ENCODE measurements at places on chromosomes 12 and 14.

GRCh38 chr12:124491310-124491709 is 76.1 kb downstream of the NCOR2 start:
- no peak for DNase-seq

- no peak for DNase-seq
Observed at GRCh38 chr12:65643171-65643570, 181.1 kb upstream of the HMGA2 start.

DNA sequence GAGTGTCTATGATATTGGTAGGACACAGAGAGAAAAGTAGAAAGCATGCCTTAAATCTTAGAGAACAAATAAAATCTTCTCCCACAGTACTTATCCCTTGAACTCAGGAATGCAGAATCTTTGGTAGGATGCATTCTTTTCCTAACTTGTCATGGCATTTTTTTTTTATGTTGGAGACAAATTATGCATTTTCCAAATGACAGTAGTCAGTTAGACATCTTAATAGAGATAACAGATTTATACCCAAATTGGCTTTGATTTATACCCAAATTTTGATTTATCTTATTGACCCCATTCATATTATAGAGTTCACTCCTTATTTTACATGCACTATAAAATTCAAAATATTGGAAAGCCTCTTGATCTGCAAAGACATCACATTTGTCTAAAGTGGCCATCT is 132.9 kb downstream of the CNTN1 start:
- no peak for DNase-seq

DNA sequence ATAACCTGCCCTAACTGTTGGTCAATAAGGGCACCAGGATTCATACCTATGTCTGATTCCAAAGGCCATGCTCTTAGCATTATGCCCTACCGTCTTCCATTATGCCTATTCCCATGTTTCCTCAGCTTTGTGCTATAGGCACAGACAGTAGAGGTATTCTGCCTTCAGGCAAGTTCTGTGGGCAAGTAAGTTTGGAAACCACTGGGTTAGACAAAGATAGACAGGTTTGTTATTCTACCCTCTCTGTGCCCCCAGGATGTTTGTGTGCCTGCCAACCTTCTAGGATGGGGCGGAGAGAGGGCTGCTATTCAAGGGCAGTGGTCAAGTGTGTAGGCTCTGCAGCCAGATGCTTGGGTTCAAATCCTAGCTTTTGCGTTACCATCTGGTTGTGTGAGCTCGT is 4.6 kb downstream of the RAPGEF3 start:
- DNase-seq = no peak

DNA sequence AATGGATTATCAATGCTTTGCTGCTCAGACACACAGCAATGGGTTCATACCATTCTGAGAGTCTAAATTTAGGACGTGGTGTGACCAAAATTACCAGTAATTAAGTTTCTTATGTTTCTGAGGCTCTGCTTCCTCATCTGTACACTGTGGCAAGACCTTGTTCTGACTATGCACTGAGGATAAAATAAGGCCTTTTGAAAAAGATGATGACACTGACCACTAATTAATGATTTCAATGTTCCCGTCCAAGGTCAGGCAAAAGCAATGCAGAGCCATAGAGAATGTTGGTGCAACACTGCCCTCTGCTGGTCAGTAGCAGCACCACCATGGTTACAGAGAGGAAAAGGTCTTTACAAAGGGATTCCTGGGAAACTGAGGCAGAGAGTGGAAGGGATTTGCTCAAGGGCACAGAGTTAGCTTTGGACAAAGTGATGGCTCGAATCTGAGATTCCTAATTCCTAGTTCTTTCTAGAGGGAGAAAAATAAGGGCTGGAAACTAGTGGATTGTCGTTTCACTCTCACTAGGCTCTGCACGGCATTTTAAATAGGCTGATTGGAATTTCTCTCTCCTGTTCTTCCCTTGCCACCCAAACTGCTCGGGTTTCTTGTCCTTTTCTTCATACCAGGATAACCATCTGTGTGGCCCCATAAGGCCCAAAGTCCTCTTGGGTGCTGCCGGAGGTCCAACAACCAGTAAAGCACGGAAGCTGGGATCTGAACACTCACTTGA is 22.3 kb upstream of the P2RX7 start:
- peak; percentile 68 for DNase-seq

GRCh38 chr12:53091756-53092155 is 5.7 kb upstream of the IGFBP6 start:
- DNase-seq = no peak

DNA sequence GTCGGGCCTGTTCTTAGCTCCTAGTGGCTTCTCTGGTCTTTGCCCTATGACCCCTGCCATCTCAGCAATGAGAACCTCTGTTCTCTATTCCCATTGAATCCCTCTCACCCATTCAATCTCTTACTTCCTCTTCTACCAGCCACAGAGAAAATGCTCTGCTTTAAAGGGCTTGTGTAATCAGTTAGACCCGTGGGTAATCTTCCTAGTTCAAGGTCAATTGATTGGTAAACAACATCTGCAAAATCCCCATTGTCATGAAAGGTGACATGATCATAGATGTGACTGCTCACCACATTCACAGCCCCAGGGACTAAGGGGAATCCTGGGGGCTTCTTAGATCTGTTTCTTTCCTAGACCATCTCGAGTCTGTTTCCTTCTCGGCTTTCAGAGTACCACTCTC is 7.2 kb upstream of the CCDC197 start:
- no peak for DNase-seq

- no peak for DNase-seq
Observed at GRCh38 chr14:81452341-81453133, 52.4 kb upstream of the STON2 start.

DNA sequence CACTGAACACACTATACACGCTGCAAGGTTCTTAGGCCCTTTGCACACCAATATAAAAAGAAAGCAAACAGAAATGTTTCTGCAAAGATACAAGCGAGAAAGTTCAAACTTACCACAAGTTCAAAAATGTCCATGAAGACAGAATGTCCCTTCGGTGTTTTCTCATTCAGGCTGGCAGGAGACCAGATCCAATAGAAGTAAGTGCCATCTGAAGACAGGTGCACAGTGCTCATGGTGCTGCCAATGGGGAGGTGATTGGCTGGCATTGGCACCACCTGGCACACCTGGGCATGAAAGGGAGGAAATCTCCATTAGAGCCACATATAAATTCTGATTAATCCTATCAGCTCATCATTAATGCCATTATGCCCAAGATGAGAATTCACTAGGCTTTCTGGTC is 76.3 kb downstream of the HECTD4 start:
- DNase-seq = no peak

GRCh38 chr12:54954228-54954627 is 30.3 kb downstream of the TESPA1 start:
- no peak for DNase-seq

GRCh38 chr14:50068496-50068895 is 47.9 kb downstream of the VCPKMT start:
- DNase-seq = no peak

DNA sequence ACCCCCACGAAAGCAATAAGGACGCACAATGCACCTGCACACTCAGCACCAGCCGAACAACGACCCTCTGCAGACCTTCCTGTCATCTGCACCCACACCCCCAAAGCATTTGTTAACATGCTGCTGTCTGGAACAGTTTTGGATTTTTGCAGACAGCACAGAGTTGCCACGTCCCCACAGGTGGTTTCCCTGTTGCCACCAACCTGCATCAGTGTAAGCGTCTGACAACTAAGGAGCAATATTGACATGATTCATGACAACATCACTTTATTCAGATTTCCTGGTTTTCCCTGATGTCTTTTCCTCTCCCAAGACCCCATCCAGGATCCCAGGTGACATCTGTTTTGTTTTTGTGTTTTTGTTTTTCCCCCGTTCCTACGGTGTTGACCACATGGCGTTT is 150.7 kb upstream of the C14orf180 start:
- no peak for DNase-seq

- DNase-seq = no peak
Observed at GRCh38 chr12:102917026-102917787, at the start of gene PAH. Gene PAH, minus strand, starts transcription at chr12:102917244. Its CDS starts 114 bp downstream, at chr12:102917130.

- DNase-seq = peak; percentile 71
Observed at GRCh38 chr12:27619308-27619707, 76.9 kb upstream of the REP15 start.

DNA sequence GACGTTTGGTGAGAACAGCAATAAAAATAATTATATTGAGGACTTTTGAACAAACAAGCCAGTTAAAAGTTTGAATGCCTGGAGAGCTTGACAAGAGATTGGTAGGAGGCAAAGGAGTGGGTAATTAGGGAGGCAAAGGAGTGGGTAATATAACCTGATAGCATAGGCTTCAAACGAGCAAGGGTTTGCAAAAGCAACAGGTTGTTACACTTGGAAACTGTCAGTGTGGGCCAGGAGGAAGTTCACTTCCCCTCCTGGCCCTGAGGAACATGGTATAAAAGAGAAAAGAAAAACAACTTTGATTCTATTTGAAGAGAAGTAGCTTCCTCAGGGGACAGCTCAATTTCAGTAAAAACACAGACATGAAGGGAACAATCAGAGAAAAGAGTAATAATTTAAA is 121.7 kb downstream of the CCER1 start:
- no peak for DNase-seq

DNA sequence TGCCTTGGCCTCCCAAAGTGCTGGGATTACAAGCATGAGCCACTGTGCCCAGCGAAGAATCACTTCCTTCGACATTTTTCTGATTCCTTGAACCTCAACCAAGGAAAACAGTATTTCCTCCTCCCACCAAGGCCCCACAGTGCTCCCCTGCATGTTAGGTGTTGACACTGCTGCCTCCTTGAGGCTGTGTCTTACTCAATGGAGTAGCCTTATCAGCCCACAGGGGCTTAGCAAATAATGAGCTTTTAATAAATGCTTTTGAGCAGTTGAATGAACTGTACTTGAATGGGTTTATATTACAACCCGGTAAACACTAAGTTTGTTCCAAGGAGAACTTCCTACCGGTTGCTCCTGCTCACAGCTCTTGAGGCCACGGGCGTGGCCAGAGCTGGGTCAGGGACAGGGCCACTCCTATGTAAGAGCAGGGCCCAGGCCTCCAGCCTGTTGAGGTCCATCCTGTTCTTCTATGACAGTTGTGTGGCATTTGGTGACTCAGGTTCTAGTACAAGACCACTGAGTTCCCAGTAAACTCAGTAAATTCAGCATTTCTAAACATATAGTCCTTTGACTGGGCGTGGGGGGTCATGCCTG is 36.8 kb upstream of the TUBA1A start:
- no peak for DNase-seq

GRCh38 chr12:113322343-113322742 is 12.6 kb downstream of the SLC8B1 start:
- DNase-seq = no peak

DNA sequence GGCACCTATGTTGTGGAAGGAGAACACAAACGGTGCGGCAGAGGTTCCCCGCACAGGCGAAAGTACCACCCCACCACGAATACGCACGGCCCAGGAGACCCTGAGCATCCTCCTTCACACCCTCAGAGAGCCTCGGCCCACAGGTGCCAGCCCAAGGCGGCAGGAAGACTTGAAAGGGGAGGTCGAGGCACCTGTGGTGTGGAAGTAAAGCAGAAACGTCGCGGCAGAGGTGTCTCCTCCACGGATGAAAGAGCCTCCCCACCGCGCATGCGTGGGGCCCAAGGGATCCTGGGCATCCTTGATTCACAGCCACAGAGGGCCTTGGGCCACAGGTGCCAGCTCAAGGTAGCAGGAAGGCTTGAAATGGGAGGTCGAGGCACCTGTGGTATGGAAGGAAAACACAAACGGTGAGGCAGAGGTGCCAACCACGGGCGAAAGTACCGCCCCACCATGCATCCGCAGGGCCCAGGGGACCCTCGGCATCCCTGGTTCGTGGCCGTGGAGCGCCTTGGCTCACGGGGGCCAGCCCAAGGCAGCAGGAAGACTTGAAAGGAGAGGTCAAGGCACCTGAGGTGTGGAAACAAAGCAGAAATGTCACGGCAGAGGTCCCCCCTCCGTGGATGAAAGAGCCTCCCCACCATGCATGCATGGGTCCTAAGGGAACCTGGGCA is 380.1 kb downstream of the ALG10 start:
- DNase-seq = no peak

DNA sequence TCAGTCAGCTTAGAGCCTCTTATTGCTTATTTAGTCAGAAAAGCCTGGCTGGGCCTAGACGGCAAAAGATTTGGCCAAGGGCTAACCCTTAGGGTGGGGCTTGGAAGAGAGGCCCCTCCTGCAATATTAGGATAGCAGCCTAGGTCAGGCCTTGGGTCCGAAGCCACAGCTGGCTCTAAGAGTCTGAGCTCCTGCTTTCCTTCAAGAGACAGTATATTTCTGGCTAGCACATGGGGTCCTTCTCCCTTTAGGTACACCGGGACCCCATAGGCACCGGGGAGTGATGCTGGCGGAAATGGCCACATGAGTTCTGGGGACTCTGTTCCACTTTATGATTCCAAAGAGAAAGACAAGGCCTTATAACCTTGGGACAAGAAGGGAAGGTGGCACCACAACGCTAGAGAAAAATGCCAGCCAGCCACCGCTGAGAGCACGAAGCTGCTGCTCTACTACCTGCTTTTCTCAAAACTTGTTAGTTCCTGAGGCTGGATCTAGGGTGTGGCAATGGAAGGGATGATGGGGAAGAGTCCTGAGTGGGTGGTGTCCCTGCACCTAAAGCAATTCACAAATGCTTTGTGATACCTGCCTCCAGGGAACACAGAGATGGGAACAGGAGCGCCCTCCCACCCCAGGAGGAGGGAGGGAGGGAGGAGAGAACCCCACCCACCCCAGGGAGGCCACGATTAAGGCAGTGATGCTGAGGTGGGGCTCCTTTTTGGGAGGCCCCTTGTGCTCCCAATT is 3.1 kb upstream of the AVIL start:
- DNase-seq = no peak

DNA sequence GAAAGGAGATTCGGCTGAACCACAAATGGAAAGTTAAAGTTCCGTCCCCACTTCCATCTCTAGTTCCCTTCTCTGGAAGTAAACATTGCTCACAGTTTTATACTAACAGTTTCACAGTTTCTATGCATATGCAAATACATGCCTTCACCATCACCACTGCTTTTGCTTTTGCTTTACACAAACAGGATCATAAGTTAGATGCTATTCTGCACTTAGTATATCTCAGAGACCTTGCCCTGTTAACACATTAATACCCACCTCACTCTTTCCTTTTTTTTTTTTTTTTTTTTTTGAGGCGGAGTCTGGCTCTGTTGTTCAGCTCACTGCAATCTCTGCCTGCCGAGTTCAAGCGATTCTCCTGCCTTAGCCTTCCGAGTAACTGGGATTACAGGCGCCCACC is 890 bp downstream of the TEP1 start:
- DNase-seq = no peak

- DNase-seq = no peak
Observed at GRCh38 chr14:50917449-50917848, 26.8 kb downstream of the PYGL start.

- no peak for DNase-seq
Observed at GRCh38 chr12:49631336-49631907, 8.1 kb downstream of the PRPF40B start.

DNA sequence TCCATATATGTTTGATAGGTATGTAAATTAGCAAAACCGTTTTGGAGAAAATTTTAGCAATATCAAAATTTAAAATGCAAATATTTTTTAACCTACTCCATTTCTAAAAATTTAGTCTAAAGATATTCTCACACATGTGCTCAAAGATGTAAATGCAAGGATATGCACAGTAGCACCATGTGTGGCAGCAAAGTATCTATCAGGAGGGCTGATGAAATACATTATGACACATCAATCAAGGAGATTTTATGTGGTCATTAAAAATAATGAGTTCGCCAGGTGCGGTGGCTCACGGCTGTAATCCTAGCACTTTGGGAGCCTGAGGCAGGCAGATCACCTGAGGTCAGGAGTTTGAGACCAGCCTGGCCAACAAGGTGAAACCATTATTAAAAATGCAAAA is 8.0 kb upstream of the C1R start:
- DNase-seq = no peak
